Prostate gland (tissue), 2 donors: ENCODE measurements at places on chromosomes 2 and 18. TPM values are rescaled to one million over a fixed set of nuclear protein-coding genes. Genes with fewer than 3 reads are reported as not detected.

DNA sequence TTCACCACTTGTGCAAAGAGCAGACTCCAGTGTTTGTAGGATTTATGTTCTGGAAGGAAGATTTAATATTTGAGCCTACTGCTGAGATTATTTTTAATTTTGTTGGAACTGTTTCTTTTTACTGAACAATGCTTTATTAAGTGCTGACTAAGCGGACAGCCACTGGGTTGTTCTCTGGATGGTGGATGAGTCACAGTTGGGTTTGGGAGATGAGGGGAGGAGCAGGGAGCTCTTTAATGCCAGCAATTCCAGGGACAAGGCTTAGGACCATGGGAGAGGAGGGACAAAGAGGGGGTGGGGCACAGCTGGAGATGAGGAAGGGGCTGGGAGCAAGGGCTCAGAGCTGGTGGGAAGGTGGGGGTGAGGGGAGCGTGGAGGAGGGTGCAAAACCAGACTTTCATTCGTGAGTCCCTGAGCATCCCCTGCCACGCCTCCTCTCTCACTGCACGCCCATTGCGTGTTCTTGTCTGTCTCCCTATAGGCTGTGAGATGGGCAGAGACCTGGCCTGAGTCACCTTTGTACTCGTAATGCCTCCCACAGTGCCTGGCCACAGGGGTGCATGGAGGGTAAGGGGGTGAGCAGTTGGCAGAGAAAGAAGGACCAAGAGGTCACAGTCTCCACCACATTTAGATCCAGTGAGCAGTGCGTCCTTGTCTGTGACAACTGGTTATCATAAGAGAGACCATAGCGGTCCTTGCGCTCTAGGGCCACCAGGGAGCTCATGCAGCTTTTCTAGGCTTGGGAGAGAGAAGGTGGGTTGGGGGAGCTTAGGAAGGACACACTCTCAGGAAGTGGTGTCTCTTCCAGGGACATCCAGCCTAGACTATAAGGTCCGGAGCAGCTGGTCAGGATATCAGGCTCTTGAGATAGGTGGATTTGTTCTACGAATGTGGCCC is 18.4 kb downstream of the SLC4A3 start:
- H3K27me3 ChIP-seq, result no peaks in the 10 kb centered on the region
- H3K4me3 ChIP-seq, result no peak overlapping the region
- H3K4me1 ChIP-seq, result peaks cover 4% of the 10 kb centered on the region
- DNase-seq, result no peak

- no peak overlapping the region for H3K4me3 ChIP-seq
- no peak for DNase-seq
- no peaks in the 10 kb centered on the region for H3K36me3 ChIP-seq
- H3K4me1 ChIP-seq, result no peaks in the 10 kb centered on the region
- no peak overlapping the region for H3K27ac ChIP-seq
Measured at GRCh38 chr2:123928358-123928757, 96.7 kb upstream of the CNTNAP5 start.

GRCh38 chr18:34529358-34530335 is 180.5 kb upstream of the DTNA start:
- no peak for DNase-seq
- H3K27me3 ChIP-seq, result no peaks in the 10 kb centered on the region
- no peak overlapping the region for H3K27ac ChIP-seq

GRCh38 chr2:68548396-68548795 is 81.0 kb downstream of the APLF start:
- no peaks in the 10 kb centered on the region for H3K4me1 ChIP-seq
- no peak for DNase-seq
- no peak overlapping the region for H3K27ac ChIP-seq
- H3K4me3 ChIP-seq, result no peak overlapping the region
- no peaks in the 10 kb centered on the region for H3K27me3 ChIP-seq

GRCh38 chr2:190635781-190636180 is 13.1 kb upstream of the NAB1 start:
- no peak overlapping the region for H3K4me3 ChIP-seq
- no peak for DNase-seq
- H3K4me1 ChIP-seq, result no peaks in the 10 kb centered on the region
- no peaks in the 10 kb centered on the region for H3K27me3 ChIP-seq
- no peaks in the 10 kb centered on the region for H3K36me3 ChIP-seq
- H3K27ac ChIP-seq, result no peak overlapping the region

DNA sequence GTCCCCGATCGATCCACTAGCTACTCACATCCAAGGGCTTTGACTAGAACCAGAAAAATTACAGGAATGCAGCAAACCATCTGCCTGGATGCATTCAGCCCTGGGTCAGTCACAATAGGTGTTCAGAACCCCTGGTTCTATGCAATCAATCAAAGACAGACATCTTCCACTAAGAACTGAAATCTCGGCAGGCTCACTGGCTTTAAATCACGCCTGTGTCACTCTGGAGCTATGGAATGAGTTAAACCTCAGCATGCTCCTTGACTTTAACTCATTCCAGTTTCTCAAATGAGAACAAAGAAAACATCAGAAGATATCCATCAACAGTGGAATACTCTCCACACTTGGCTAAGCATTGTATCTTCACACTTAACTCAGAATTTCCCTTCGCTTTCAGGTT is 68.1 kb upstream of the SPTBN1 start:
- H3K27ac ChIP-seq, result no peak overlapping the region
- no peaks in the 10 kb centered on the region for H3K27me3 ChIP-seq
- no peak overlapping the region for H3K4me3 ChIP-seq
- no peak for DNase-seq
- no peaks in the 10 kb centered on the region for H3K4me1 ChIP-seq

Gene CD207
- total RNA-seq, result 0.28 TPM
